GM23248 (cell line): ENCODE measurements at places on chromosomes 5 and 9. TPM values are rescaled to one million over a fixed set of nuclear protein-coding genes. Genes with fewer than 3 reads are reported as not detected.

GRCh38 chr9:90308691-90309090 is 333.9 kb downstream of the DIRAS2 start:
- DNase-seq = no peak

DNA sequence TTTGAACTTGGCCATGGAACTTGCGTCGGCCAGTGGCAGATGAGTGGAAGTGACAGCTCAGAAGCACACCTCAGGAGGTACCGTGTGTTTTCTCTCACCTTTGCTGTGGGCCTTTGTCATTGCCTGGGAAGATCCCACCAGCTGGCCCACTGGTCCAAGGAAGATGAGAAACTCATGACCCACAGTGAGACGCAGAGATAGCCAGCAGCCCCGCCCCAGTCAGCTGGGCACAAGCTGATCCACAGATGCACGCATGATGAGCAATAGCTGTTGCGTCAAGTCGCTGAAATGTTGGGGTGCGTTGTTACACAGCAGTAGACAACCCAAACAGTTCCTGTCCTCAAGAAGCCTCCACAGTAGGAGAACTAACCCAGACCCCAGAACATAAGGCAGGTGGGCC is 30.8 kb upstream of the UNC5A start:
- DNase-seq = peak; percentile 20

- peak; percentile 95 for DNase-seq
Observed at GRCh38 chr9:92680166-92681119, 10.5 kb upstream of the IPPK start.

GRCh38 chr5:132388244-132389050 is 18.9 kb downstream of the SLC22A5 start:
- peak; percentile 51 for DNase-seq

DNA sequence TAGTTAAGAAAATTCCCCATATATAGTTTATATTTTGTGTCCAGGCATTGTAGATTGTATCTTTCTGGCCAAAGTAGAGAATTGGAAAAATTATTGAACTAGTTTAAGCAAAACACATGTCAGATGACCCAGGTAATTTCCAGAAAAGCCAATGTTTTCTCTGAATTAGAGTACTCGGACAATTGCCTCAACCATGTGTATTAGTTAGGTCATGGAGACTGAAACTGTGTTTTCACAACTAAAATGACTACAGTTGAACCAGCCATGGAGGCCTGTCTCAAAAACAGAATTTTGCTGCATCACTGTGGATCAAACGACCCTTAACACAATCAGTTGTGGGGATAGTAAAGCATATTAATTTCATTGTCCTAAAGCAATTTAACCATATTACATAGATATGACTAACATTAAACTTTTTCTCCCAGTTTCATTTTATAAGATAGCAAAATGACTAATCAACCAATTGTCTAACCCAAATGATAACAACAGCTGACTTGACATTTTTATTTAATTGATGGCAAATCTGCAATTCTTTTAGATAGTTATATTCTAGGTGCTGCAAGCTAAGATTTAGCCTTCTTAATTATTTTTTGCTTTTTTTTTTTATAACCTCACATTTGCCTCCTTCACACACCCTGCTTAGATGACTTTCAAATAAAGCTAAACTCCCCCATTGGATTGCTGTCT is 39.2 kb upstream of the SPDL1 start:
- DNase-seq = no peak

DNA sequence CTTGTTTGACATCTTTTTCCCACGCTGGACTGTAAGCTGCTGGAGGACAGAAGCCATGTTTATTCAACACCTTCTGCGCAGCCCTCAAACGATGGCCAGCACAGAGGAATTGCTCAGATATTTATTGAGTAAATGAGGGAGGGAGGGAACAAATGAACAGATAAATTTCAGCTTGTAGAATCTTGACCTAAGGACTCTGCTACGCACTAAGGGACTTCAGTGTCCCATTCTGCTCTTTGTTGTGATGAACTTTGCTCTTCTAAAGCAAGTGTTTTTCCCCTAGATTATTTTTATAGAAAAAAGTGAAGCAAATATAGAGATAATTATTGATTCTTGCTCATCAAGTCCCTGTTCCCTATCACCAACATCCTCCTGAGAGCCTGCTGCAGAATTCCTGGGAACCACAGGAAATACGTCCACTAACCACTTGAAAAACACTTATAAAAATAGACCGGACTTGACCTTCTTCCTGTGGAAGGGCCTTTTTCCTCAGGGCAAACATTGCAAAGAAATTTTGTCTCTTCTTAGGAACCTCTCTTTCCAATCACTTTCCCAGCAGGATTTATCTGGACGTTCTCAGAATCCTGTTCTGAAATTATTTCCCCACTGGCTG is 54.9 kb downstream of the FGF1 start:
- DNase-seq = no peak

DNA sequence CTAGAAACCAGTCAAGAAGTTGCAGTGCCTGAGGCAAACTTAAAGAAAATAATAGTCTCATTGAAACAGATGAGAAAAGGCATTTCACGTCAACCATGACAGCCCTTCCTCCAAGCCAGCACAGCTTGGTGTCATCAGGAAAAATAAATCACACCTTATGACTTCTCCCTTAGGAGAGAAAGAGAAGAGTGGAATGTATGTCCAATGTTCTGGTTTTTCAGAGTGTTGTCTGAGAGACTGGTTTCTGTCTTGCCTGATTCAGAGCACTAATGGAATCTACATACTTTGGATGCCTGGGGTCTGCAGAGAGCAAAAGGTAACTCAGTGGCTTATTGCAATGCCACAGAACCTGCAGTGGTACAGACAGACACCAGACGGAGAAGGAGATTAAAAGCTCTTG is 105.5 kb upstream of the PDE4D start:
- DNase-seq = no peak

DNA sequence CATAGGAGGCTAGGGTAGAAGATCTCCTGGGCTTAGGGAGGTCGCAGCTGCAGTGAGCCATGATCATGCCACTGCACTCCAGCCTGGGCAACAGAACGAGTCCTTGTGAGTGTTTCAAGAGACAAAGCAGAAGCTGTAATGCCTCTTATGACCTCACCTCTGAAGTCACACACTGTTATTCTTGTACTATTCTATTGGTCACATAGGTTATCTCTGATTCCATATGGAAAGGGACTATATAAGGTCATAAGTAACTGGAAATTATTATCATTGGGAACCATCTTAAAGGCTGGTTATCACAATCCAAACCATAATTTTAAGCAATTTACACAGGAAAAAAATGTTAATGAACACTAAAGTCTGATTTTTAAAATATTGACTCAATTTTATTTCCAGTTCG is 17.9 kb upstream of the AFF4 start:
- DNase-seq = no peak

- DNase-seq = no peak
Observed at GRCh38 chr9:1354086-1354485, 303.9 kb downstream of the DMRT2 start.

DNA sequence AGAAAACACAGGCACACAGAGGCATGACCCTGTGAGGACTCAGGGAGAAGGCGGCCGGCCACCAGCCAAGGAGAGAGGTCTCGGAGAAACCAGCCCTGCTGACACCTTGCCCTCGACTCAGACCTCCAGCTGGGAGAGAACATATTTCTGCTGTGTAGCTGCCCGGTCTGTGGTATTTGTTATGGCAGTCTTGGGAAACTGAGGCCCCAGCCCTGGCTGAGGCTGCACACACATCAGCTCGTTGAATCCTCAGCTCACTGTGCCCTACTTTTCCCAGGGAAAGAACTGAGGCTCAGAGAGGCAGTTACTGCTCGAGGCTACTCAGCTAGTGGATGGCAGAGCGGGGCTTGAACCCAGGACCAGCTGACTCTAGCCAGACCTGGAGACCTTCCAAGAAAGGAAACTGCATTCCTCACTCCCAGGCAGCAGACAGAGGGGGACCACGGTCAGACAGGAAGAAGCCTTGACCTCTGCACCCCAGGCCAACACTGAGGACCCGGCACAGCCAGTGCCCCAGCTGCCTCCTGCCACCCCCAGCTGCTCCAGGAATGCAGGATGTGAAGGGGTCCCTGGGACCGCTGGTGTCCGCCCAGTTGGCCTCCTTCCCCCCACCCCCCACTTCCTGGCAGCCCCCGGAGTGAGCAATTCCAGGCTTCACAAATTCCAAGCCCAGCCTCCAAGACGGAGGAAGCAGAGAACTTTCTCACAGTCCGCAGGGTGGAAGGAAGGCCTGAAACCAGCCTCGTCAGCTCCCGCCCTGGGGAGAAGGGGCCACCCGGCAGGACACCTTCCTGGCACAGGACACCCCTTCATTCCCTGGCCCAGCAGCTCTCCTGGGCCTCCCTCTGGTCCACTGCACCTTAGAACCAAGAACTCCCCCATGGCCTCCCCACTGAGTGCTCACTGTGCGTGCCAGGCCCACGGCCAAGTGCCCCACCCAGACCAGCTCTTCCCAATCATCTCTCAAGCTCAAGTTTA is 69.9 kb downstream of the LRSAM1 start:
- DNase-seq = peak; percentile 86

DNA sequence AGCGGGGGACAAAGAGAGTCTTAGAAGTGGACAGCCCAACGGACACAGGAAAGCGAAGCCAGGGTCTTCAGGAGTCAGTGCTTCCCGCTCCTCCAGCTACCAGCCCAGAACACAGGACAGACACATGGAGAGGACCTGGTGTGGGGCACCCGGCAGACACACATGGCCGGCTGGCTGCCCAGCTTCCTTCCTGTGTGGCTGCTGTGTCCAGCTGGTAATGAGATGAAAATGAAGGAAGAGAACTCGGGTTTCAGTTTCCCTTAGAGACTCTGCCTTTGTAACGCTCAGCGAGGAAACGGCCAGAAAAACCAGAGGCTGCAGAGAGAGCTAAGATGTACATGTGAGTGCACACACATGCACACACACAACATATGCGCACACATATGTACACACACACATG is 87.5 kb downstream of the SECISBP2 start:
- DNase-seq = no peak

GRCh38 chr5:141926434-141926833 is 2.8 kb downstream of the DELE1 start:
- DNase-seq = no peak

- no peak for DNase-seq
Observed at GRCh38 chr9:96163712-96164111, 138.3 kb downstream of the HSD17B3 start.

The GLRA1 gene
- total RNA-seq = not detected in 2 replicates

The S100Z gene
- total RNA-seq = not detected in 2 replicates

The PTPRD gene
- not detected in 2 replicates for total RNA-seq

The SHOC1 gene
- total RNA-seq = not detected in 2 replicates

The ADGRD2 gene
- not detected in 2 replicates for total RNA-seq

The SPINK4 gene
- total RNA-seq = not detected in 2 replicates
